ENCODE measurements at places on chromosomes 2 and 18.

- no peak for DNase-seq
Measured at GRCh38 chr2:86686905-86687304, 33.2 kb upstream of the RMND5A start.

DNA sequence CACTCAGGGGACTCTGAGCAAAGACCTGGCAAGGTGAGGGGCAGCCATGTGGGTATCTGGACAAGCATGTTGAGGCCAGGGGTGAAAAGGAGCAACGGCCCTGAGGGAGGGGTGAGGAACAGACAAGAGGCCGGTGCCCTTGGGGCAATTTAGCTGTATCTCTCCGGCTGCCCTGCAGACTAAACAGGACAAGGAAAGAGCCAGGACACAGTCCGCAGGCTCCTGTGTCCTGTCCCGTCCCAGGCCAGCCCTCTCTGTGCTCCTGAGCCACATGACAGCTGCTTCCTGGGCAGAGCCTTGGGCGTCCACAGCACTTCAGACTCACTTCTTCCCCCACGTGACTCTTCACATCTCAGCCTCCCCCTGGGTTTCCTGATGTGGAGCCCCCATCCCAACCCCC, 206.1 kb downstream of the KLHL29 start:
- DNase-seq, result no peak

DNA sequence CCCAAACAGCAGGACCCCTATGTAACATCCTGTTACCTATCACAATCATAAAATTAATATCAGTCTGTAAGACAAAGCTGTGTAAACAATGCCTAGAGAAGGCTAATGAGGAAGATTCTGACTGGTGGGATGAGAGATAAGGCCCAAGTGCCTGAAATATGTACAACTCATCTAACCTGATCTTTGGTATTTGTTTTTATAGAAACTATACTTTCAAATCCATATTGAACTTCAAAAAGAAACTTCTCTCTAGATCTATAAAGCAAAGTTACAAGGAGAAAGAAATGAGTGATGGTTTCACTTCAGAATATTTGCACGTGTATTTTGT, 36.1 kb upstream of the ITGA4 start:
- no peak for DNase-seq

- no peak for DNase-seq
Measured at GRCh38 chr2:237693291-237693994, 66.1 kb downstream of the LRRFIP1 start.

- DNase-seq, result no peak
Measured at GRCh38 chr2:48733067-48733503, 22.4 kb downstream of the LHCGR start.

DNA sequence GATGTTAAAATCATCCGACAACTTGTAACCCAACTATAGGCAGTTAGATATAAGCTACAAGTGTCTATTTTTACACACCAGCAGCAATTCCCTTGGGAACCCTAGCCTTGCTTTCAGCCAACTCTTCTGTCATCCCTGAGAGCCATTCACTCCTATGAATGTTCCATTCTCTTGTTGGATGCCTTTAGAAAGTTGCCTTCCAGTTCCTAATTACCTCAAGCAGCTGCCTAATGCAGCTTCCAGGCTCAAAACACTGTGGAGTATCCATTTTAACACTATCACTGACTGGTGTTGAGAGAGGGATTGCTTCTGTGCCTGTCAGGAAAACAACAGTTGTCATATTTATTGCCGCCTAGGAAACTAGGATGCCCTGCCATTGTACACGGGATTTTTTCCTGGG, 402.0 kb upstream of the ACVR2A start:
- no peak for DNase-seq

DNA sequence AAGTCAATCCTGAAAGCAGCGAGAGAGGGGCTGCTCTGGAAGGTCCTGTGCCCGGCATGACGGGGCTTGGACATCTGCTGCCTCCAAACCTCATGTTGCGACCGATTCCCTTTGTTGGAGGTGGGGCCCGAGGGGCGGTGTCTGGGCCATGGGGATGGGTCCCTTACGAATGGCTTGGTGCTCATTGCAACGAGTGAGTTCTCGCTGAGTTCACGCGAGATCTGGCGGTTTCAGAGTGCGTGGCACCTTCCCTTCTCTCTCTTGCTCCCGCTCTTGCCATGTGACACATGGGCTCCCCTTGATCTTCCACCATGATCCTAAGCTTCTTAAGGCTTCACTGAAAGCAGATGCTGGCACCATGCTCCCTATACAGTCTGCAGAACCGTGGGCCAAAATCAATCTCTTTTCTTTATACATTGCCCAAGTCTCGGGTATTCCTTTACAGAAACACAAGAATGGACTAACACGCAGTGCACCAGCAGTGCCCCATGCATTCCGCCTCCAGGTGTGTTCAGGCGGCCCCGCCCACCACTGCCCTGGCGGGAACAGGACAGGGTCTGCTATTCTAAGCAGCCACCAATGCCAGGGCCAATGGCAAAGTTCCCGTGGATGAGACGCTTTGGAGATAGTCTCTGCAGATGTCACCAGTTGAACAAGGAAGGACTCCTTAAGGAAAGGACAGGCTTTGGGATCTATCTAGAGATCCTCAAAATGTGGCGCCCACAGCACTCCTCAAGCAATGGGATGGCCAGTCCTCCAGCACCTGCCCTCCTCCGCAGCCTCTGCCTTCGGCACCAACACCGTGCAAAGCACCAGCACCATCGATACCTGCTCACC, 63.4 kb downstream of the ZNF516 start:
- no peak for DNase-seq

- DNase-seq, result no peak
Measured at GRCh38 chr2:234251326-234252271, 201.1 kb downstream of the SPP2 start.

- DNase-seq, result no peak
Measured at GRCh38 chr2:162475661-162476060, 131.7 kb downstream of the GCA start.

DNA sequence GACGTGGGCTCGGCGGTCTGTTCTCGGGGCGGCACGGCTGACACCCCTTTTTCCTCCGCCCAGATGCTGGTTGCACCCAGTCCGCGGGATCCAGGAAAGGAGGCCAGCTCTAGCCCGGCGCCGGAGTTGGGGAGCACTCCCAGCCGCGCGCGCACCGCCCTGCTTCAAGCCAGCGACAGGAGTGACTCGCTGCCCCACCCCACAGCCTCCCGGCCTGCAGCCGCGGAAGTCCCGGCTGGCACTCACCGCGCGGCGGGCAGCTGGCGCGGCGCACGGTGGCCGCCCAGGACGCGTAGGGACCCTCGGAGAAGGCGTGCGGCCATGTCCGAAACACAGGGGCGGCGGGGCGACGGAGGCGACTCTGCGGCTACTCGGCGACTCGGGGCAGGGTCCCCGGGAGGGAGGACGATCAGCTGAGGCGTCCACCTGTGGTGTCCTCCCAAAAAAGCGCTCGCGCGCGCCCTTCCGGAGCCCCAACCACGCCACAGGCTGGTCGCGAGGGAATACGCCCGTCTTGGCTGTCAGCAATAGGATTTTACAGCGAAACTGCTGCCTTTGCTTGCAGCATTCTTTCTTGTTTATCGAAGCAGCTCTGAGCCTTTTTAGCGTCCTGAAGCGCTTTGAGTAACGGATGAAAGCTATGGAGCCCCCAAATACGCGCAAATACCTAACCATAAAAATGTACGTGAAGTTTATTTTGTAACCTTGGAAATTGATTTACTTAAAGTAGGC, at the start of gene ACADL:
Gene ACADL (minus strand): TSS at position 507 of the 732 bp plus-strand sequence. CDS start 184 bp downstream, at position 323.
- no peak for DNase-seq

DNA sequence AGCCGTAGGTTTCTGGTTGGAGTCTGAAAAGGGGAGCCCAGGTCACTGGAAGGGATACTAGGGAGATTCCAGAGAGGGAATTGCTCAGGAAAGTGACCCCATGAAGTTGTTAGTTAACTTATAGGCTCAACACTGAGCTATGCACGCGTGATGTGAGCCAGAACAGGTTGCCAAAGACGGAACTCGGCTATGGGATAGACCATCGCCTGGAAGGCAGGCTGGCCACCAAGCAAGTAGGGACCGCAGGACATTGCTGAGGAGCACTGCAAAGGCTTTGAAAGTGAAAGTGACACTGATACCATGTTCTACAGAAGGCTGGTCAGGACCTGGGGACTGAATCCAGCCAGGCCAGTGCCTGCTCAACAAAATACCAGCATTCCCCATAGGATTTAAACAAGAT, 7.3 kb downstream of the FARP2 start:
- no peak for DNase-seq

- no peak for DNase-seq
Measured at GRCh38 chr2:44778671-44779476, 162.6 kb upstream of the SIX3 start.

- DNase-seq, result no peak
Measured at GRCh38 chr2:197672371-197672893, 3.0 kb downstream of the RFTN2 start.

GRCh38 chr18:30149585-30149984, 893.0 kb downstream of the DSC3 start:
- no peak for DNase-seq

- no peak for DNase-seq
Measured at GRCh38 chr2:52311862-52312261, 1279.9 kb upstream of the NRXN1 start.

GRCh38 chr2:96823198-96823597, 7.1 kb downstream of the CNNM3 start:
- DNase-seq, result no peak

DNA sequence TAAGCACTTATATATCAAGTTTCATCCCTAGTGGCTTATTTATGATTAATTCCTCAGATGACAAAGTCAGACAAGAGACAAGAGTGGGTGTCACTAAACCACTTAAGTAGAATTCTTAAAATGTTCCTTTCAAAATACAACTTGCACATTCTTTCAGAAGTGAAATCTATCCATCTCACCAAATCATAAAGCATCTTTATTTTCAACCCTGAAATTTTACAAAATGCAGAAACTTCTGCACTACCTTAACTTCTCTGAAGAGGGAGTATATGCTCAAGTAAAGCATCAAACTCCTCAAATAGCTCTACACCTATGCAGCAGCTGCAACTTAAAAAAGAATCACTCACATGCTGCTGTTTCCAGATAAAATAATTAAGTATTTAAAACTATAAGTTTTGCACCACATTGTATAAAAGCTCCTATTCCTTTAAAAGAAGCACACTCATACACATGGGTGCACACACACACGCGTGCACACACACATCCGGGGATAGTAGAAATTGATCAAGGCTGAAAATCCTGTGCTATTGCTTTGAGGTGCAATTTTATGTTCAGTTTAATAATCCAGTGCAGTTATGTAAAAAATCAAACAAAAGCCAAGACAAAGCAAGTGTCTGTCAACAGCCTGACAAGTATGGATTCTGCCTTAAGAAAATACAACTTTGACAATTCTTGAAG, 244.5 kb downstream of the TCF4 start:
- DNase-seq, result no peak

- DNase-seq, result no peak
Measured at GRCh38 chr2:217724471-217724870, 278.3 kb downstream of the TNS1 start.

GRCh38 chr18:22921772-22922171, 11.4 kb upstream of the RBBP8 start:
- no peak for DNase-seq

GRCh38 chr2:78486565-78486964, 538.9 kb upstream of the REG3G start:
- no peak for DNase-seq

DNA sequence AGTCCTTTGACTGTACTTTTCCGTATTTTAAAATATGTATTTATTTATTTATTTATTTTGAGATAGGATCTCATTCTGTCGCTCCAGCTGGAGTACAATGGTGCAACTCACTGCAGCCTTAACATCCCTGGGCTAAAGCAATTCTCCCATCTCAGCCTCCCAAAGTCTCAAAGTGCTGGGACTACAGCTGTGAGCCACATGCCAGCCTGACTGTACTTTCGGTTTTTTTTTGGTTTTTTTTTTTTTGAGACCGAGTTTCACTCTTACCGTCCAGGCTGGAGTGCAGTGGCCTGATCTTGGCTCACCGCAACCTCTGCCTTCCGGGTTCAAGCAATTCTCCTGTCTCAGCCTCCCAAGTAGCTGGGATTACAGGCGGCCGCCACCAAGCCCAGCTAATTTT, 28.9 kb upstream of the CCNYL1 start:
- DNase-seq, result no peak

DNA sequence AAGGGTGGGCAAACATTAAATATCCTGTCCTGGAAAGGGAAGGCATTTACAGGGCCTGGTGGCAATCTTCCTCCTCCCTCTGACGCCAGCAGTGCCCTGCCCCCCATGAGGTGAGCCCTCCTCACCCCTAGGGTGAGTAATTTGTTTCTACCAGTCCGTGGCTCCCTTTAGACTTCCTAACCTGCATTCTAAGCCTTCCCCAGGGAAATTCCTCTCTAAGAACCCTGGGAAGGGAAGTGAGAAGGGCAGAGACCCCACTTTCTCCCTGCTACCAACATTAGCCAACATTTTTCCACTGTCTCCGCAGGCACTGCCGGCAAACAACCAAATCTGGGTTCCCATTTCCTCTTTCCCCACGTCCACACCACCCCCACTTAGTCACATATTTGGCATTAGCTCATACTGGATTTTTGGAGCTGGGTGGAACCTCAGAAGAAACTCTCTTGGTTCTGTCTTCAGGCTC, 69.3 kb downstream of the NRP2 start:
- no peak for DNase-seq

DNA sequence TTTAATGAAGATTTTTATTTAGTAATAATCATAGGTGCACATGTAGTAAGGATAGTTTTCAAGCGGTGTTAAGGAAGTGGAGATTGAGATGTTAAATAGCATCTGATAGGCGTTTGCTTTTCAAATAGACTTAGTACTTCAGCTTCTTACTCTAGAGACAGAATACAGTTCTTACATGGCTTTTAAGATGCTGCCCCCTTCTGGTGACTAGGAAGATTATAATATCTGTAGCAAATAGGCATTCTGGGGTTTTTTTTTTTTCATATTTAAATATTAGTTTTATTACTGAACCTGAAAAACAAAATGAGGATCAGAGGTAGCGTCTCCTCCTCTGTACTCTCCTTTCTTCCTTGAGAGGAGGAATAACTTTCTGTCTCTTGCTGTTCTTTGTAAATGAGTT, 100.2 kb downstream of the AGAP1 start:
- no peak for DNase-seq

GRCh38 chr18:36066001-36066400, 1.4 kb downstream of the RPRD1A start:
- no peak for DNase-seq

DNA sequence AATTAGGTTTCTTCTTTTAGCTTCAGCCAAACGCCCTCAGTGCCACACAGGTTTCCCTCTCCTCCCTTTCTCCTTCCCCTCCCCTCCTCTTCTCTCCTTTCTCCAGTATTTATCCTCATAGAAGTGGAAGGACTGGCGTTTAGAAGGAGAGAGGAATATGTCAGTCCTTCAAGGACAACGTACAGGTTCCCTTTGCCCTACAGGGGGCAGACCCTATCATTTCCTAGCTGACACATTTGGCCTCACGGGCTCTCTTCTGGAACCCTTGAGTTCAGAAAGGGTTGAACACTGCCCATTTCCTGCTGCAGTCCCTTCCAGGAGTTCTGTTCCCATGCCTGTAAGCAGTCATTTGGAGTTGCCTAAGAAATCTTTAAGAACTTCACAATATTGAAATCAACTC, 46.1 kb downstream of the CDCA7 start:
- no peak for DNase-seq

- no peak for DNase-seq
Measured at GRCh38 chr18:31723990-31724711, 36.5 kb downstream of the SLC25A52 start.

Measured in activated T-cell treated with anti-CD3 and anti-CD28 coated beads for 1 hour (primary cell).